ENCODE measurements at places on chromosomes 16 and 17.

GRCh38 chr17:36755586-36755985, 154.2 kb downstream of the MRM1 start:
- DNase-seq, result peak; percentile 9

- no peak for DNase-seq
Observed at GRCh38 chr17:7459961-7460545, 15.2 kb downstream of the CHRNB1 start.

DNA sequence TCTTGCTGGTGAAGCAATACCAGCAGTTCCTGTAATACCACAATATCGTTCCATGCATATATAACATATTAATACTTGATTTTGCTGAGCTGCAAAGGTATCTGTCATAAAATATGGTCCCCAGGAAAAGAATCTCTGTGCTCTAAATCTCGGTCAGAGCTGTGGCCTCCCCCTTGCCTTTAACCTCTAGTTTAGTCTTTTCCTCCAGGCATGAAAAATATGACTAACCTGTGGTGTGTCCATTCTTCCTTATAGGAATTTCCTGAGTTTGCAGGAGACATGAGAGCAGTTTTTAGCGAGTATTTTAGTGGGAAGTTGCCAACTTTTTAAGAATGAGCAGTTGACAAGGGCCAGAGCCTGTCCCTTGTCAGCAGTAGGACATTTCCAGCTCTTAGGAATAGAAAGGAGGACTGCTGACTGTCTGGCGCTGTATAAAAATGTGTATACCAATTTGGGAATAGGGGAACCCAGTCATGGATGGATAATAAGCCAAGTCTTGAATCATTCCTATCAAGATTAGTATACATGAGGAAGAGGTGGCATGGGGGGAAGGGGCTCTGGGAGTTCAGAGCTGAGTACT, 8.7 kb downstream of the ATXN1L start:
- DNase-seq, result no peak

GRCh38 chr16:89037261-89038152, 56.1 kb upstream of the ACSF3 start:
- no peak for DNase-seq

- DNase-seq, result no peak
Observed at GRCh38 chr17:73272906-73273218, 11.2 kb upstream of the CPSF4L start.

GRCh38 chr16:87459027-87459426, 33.8 kb downstream of the ZCCHC14 start:
- no peak for DNase-seq

GRCh38 chr17:40358323-40359038, 6.1 kb downstream of the GJD3 start:
- DNase-seq, result peak; percentile 77

DNA sequence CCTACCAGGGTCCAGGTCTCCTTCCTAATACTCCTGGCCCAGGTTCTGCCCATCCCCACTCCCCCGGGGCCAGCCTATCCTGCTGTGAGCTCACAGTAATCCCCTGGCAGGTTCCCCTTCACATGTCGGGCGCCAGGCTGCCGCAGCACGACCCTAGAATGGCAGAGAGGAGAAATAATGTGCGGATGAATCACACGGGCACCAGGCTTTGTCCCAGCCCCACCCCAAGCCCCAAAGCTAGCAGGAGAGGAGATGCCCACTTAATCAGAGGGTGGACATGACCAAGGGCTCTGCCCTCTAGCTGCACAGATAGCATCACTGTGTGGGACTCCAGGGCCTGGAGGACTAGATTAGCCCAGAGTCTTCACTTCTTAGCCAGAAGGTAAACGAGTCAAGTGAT, 39.5 kb downstream of the ST3GAL2 start:
- no peak for DNase-seq

GRCh38 chr17:31390426-31390747, 1.1 kb upstream of the RAB11FIP4 start:
- DNase-seq, result no peak

- DNase-seq, result no peak
Observed at GRCh38 chr16:57486858-57487834, 853 bp upstream of the DOK4 start.

DNA sequence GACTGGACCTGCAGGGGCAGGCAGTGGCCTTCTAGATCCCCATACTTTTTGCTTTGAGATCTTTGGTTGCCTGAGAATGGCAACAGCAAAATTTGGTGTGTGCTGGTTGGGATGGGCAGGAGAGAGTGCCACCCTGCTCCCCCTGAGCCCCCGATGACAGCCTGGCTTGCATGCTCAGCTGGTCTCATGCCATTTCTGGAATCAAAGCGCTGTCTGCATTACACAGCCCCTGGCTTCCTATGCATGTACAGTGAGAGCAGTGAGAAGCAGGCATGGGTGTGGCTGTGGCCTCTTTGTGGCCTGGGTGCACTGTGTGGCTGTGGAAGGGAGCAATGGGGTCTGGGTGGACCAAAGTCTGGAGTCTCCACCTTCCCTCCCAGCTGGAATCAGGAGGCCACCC, 47.7 kb downstream of the NKD1 start:
- no peak for DNase-seq

DNA sequence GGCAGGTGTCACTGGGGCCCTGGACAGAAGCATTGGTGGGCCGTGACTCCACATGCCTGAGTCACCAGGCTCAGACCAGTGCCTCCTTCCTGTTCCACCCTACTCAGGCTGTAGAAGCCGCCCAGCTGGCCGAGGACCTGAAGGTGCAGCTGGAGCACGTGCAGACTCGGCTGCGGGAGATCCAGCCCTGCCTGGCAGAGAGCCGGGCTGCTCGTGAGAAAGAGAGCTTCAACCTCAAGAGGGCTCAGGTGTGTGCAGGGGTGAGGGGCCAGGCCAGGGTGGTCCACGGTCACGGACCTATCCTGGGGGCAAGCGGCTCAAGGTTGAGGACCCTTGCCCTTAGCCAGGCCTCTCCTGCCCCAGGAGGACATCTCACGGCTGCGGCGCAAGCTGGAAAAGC, 9.6 kb downstream of the RNF40 start:
- DNase-seq, result no peak

- DNase-seq, result no peak
Observed at GRCh38 chr16:57343221-57343620, 15.4 kb upstream of the CCL22 start.

DNA sequence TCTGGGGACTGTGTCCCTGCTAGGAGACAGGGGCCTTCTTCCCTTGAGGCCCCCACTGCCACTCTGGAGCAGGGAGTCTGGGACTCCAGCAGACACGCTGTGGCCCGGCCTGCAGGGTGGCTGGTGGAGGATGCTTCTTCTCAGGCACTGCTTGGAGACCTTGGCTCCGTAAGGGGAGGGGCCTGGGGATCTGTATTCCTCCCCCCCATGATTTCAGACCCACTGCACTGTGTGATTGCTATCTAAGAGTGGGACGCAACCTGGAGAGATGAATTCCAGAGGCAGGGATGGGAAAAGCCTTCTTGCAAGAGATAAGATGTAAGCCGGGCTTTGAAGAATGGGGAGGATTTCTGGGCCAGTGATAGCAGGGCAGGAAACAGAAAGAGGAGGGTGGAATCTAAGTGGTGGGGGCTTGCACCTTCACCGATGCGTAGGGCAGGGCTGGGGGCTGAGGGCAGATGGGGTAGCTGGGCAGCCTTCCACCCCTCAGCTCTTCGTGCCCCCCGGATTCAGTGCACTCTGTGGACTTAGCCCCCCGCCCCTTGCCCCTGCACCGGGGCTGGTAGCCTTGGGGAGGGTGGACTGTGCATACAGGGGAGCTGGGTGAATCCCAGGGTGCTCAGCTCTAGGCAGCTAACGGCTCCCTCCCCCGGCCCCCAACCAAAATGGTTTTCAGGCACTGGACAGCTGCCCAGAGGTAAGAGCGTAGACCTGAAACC, 5.2 kb upstream of the GSE1 start:
- no peak for DNase-seq

DNA sequence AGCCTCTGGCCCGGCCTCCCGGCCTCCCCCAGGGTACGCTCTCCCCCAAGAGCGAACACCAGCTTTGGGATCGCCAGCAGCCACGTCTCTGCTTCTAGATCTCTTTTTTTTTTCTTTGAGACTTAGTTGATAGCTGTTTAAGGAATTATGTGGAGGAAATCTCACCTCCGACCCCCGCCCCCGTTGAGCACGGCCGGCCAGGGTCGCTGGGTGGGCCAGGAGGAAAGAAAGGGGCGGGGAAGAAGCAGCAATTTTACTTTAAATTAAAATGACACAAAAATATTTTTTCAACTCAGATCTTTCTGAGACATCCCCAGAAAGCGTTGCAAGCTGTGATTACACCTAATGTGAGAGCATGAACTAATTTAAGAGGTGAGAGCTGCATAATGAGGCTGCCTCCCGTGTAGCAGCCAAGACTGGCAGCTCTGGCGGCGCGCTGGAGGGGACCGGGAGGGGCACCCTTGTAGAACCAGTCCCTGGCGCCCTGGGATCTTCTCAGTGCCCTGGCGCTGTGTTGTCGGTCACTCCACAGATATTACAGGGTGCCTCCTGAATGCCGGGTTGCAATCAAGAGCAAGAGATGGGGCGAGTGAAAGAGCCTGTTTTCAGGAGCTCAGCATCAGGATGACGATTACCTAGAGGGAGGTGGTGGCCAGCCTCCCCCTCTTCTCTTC, 1.9 kb upstream of the CBLN1 start:
- no peak for DNase-seq

DNA sequence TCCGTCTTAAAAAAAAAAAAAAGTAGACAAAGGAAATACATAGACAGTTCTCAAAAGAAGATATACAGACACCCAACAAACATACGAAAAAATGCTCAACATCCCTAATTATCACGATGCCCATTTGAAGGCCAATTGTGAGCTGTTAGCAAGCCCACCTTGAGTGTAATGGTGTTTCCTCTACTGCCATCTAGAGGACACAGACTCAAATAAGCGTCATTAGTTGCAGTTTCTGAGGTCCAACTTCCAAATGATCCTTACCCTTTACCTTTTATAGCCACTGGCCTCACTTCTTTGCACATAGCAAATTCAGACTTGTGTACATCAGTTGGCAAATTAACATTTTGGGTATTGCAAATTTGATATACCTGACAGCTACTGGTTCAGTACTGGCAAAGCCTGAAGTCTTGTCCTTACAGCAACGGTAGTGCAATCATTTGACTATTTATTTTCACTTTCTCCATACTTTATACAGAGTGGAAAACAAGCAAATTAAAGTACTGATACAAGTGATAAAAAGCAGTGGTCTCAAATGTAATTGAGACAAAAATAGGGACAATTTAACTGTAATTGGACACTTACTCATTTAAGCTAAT, 536.3 kb upstream of the EEF2KMT start:
- no peak for DNase-seq

- no peak for DNase-seq
Observed at GRCh38 chr17:4585638-4585994, 1.3 kb downstream of the SMTNL2 start.

DNA sequence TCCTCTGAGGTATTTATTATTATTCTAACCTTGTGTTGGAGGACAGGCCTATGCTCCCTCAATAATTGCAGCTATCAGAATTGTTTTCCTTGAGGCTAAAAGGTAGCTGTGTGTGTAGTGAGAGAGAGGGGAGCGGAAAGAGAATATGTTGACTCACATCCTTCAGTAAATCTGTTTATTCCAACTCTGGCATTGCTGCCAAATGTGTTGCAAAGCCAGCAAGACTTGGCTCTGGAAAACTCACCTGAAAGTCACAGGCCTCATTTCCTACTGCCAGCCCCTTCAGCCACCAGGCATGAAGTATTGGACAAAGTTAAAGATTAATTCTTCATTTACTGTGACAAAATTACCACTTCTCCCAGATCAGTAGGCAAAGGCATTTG, 9.6 kb downstream of the CA10 start:
- DNase-seq, result no peak

- peak; percentile 16 for DNase-seq
Observed at GRCh38 chr17:63622574-63623390, 565 bp downstream of the MAP3K3 start.

DNA sequence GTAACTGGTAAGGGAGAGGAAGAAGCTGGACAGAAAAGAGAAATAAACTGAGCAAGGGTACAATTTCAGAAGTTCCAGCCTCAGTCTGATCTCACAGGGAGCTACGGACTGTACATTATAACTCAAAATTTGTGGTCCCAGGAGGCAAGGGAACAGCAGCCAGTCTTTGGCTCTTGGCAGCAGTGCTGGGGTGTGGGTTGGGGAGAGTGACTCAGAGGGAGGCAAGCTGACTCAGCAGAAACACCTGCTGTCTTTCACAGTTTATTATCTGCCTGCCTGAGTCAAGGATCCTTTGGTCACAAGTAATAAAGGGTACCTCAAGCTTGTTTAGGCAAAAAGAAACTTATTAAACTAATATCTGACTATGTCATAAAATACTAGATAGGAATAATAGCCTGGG, 73.5 kb upstream of the KIF2B start:
- DNase-seq, result no peak

DNA sequence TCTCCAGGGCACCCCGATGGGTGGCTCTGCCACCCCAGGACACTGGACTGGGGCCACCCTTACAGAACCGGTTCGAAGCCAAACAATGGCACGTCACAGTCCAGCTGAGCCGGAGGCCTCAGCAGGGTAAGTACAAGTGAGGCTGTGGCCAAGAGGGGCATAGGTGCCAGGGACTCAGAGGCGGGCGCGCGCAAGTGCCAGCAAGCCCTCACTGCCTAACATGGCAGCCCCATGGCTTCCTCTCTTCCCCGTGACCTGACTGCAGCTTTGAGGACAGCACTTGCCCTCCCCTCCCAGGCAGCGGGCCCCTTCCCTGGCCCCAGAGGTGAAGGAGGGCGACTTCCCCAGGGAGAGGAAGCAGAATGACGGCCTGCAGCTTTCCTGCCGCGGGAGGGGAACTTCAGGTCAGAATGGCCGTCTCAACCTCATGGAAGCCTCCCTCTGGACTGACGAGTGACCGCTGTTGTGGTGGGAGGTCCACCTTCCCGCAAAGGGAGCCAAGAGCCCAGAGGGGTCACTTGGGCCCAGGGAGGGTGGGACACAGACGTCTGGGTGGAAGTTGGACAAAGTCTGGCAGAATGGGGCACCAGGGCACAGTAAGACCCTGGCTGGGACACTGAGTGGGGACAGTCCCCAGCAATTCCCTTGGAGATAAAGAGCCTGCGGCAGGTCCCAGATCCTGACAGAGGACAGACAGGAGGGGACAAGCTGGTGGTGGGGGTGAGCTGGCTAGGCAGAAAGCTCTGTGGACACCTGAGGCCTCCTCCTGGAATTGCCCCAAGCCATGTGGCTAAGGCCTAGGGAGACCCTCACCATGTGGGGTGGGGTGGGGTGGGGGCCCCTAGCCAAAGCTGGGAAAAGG, 52.1 kb upstream of the TOB1 start:
- DNase-seq, result no peak

DNA sequence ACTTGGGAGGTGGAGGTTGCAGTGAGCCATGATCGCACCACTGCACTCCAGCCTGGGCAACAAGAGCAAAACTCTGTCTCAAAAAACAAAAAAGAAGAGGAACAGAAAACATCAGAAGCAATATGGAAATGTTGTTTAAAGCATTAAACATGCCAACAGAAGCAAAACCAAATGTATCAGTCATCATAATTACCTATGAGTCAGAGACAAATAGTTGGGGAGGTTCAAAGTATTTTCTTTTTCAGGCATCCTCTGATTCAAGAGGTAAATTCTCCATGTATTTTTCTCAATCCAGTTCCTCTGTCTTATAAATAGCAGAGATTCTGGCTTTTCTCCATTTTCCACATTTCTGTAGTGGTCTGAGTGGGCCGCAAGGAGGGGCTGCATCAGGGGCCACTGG, 2.1 kb upstream of the TM4SF5 start:
- DNase-seq, result no peak

- DNase-seq, result no peak
Observed at GRCh38 chr17:38671939-38672720, 2.6 kb downstream of the EPOP start.

- DNase-seq, result no peak
Observed at GRCh38 chr17:78774453-78774852, 7.6 kb downstream of the CYTH1 start.

GRCh38 chr16:81818568-81818896, 39.4 kb downstream of the PLCG2 start:
- no peak for DNase-seq
